Right cardiac atrium (tissue), 5 donors: ENCODE measurements at places on chromosomes 3 and 15.

GRCh38 chr3:4323246-4324027 is 20.3 kb downstream of the SETMAR start:
- DNase-seq: no peak

GRCh38 chr15:49855917-49856637 is 235.2 kb downstream of the DTWD1 start:
- peak; percentile 30 for DNase-seq

- DNase-seq: no peak
These were observed 442.6 kb upstream of the PDZRN3 start for GRCh38 chr3:74067296-74067695.

GRCh38 chr3:70608434-70608833 is 296.0 kb upstream of the MDFIC2 start:
- DNase-seq: no peak

- no peak for DNase-seq
These were observed 129.5 kb downstream of the KCNMB2 start for GRCh38 chr3:178665747-178666146.

DNA sequence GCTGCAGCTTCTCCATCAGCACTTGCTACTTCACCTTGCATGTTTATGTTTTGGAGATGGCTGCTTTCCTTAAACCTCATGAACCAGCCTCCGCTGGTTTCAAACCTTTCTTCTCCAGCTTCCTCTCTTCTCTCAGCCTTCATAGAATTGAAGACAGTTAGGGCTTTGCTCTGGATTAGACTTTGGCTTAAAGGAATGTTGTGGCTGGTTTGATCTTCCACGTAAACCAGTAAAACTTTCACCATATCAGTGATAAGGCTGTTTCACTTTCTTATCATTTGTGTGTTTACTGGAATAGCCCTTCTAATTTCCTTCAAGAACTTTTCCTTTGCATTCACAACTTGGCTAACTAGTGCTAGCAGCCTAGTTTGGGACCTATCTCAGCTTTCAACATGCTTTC is 11.7 kb upstream of the GNAT1 start:
- no peak for DNase-seq

DNA sequence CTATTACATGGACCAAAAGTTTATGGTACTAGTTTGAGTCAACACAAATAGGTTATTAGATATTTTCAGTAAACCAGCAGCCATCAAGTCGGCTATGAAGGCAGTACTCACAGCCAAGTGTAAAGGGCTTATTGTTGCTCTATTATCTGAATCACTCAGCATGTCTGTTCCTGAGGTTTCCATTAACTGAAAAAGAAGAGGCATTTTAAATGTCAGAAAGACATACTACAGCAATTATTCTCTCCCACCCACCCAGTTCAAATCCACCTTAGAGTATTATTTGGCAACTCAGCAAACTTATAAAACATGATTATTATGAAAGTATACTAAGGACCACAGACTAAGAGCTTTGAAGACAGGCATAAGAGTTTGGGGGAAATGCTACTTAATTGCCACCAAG is 93.1 kb downstream of the BTD start:
- DNase-seq: no peak

- DNase-seq: no peak
These were observed 138.0 kb downstream of the DUT start for GRCh38 chr15:48469271-48469670.

GRCh38 chr3:15460891-15461531 is 33.6 kb downstream of the EAF1 start:
- no peak for DNase-seq

- DNase-seq: no peak
These were observed 73.9 kb upstream of the NR2E3 start for GRCh38 chr15:71736286-71736947.

DNA sequence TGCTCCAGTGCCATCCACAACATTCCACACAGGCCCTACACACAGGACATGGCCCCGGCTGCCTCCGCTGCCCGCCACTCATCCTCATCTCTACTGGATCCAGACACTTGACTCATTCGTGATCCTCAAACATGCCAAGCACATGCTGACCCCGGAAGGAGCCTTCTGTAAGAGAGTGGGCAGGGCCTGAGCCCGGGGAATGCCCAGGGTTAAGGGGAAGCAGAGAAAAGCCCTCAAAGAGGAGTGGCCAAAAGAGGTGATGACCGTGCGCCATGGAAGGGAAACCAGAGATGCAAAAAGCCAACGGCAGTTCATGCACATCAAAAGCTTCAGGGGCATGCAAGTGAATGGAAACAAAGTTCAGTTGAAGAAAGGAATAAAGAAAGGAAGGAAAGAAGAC is 46.1 kb downstream of the RFTN1 start:
- no peak for DNase-seq

GRCh38 chr3:50230794-50231125 is 5.2 kb upstream of the GNAI2 start:
- DNase-seq: no peak

- peak; percentile 65 for DNase-seq
These were observed 727 bp downstream of the NSMCE3 start for GRCh38 chr15:29268706-29269484.

DNA sequence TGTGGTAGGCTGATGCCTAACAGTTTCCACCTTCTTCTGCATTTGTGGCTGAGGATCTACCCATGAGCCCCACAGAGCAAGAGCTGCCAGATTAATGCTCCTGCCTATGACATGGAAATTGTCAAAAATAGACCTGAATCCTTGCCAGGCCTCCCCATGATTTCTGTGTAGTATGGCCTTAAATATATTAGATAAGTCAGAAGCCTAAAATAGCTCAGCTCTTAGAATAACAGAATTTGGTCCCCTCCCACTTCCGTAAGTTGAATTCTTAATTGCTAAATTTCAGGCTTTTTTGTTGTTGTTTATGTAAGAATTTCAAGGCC is 129.0 kb downstream of the SERPINI1 start:
- DNase-seq: no peak

DNA sequence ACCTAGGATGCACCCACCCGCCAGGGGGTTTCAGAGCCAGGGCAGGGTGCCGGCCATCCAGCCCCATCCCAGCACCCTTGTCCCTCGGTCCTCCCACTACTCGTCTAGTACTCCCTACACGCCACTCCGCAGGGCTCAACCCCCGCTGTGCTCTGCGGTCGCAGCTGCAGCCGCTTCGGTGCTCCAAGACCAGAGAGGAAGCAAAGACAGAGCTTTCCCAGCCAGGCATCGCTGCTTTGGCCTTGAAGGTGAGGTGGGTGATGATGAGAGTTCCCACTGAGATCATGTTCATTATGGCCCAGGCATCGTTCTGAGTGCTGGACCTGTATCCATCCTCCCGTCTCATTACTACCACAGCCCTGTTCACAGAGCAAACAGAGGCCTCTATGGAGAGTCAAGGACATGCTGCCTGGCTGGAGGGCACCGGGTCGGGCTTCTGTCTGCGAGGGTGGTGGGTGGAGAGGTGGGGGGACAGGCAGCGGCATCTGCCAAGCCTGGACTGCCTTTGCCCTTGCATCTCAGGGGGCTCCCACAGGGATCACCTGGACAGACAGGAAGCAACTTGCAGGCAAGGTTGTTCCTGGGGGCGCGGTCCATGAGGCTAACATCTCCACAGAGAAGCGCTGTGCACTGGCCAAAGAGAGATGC is 66.9 kb downstream of the KLF13 start:
- no peak for DNase-seq

DNA sequence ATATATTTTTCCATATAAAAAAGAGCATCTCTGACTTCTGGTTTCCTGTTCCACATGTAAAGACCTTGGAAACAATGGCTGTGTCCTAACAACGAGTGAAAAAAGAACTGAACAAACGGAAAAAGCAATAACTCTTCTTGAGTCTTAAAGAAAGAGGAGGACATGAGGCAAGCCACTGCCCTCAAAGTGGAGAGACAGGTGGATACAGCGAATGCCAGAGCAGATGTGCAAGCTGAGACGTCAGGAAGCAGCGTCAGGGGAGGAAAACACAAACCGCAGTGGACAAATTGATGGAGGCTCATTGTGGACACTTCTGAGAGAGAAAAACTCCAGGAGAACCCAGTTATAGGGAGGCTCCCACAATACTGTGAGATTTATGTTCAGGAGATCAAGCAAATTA is 208.0 kb upstream of the MME start:
- no peak for DNase-seq

GRCh38 chr3:72830452-72831223 is 17.6 kb downstream of the SHQ1 start:
- DNase-seq: no peak

DNA sequence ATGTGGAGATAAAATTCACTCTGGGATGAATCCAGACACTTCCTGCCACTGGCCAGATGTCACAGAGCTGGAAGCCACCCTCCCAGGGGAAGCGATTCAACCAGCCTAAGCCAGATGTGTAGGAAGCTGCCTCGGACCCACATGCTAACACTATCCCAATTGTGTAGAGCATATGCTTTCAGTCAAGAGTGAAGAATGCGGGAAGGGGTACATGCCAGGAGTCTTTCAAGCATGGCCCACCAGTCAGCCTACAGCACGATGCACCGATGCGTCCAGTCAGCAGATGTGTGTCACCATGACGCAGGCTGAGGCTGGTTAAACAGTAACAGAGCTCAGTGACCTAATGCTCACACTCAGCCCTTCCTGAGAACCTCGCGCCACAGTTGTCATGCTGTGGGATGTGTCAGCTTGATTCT is 38.8 kb upstream of the BNC1 start:
- peak; percentile 55 for DNase-seq

- no peak for DNase-seq
These were observed 403.7 kb downstream of the OXSM start for GRCh38 chr3:26193558-26193957.

DNA sequence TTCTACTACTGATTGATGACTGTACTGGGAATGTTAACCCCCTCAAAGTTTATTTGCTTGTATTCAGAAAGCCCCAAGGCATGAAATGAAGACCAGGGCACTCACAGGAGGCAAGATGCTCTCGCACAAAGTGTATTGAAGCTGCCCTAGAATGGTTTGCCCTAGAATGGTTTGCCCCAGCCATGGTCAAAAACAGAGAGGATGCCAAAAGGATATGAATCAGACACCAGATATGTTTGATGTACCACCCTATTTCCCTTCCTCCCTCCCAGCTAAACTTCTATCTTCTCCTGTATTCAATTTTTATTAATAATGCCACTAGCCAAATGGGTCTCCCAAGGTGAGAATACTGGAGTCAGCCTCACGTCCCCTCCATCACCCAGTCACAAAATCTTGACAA is 101.3 kb downstream of the TMCO5A start:
- DNase-seq: no peak

GRCh38 chr15:60704717-60705116 is 225.8 kb upstream of the ICE2 start:
- no peak for DNase-seq

DNA sequence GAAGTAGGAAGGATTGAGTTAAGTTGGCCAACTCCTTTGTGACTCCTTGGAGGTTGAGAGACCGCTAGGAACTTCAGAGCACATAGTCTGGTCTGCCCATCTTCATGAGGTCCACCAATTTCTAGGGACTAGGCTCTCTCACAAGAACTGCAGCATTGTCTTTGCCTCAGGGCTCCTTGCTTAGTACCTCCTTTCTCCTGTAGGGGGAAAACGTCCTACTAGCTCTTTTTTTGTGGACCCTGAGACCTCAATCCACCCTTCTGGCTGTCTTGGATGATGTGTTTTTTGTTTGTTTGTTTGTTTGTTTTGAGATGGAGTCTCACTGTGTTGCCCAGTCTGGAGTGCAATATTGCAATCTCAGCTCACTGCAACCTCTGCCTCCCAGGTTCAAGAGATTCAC is 21.6 kb downstream of the REC114 start:
- DNase-seq: no peak

DNA sequence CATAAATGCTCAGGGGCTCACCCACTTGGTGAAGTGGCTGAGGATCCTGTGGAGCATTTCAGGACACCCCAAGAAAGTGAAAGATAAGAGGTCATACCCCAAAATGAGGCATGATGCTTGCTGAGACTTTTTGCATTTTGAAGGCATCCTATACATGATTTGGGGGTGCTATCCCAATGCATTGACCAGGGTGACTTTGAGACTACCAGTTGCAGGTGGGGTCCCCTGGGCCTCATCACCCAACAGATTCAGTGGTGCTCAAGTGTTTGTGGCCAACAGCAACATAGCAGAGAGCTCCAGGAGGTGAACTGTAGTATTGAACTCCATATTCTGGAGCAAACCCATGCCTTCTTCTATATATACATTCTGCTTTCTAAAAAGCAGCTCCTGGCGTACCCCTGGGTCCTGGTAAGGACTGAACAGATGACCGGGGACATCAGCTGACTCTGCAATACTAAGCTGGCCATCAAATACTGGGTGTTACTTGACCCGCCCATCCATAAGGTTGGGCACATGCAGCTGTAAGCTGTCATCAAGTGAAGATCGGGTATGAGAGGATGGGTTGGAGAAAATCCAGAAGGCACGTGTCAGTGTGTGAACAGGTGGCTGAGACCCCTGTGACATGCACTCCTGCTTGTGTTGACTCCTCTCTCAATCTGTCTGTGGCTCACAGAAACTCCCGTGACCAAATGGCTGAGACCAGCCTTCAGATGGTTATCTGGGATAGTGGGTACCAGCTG is 143.3 kb downstream of the KLF13 start:
- no peak for DNase-seq

DNA sequence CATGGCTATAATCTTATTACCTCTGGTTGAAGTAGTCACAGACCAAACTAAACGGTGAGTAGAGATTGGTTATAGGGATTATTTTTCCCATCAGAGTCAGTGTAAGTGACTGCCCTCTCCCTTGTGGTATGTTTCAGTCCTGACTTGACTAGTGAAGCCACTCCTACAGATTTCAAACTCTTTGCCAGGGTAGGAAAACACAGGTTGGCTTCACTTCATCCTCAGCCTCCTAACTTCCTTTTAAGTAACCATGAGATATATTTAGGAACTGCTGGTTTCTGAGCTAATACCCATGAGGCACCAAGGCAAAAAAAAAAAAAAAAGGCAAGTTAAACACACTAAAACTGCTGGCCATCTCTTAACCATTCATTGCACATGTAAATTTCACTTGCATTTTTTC is 349.2 kb upstream of the MCTP2 start:
- no peak for DNase-seq

GRCh38 chr3:193592841-193593667 is at the start of gene OPA1:
OPA1 (plus strand) TSS chr3:193593208; CDS start chr3:193593378, 170 bp downstream.
- peak; percentile 99 for DNase-seq

GRCh38 chr3:177604181-177604580 is 406.9 kb upstream of the TBL1XR1 start:
- DNase-seq: no peak

- peak; percentile 24 for DNase-seq
These were observed 1097.7 kb downstream of the ROBO1 start for GRCh38 chr3:78670094-78670493.

GRCh38 chr15:75231836-75232235 is 26.3 kb upstream of the GOLGA6C start:
- no peak for DNase-seq

GRCh38 chr3:63067999-63068645 is 192.9 kb upstream of the CADPS start:
- DNase-seq: no peak

- DNase-seq: no peak
These were observed 37.8 kb downstream of the PTH1R start for GRCh38 chr3:46915297-46915822.

DNA sequence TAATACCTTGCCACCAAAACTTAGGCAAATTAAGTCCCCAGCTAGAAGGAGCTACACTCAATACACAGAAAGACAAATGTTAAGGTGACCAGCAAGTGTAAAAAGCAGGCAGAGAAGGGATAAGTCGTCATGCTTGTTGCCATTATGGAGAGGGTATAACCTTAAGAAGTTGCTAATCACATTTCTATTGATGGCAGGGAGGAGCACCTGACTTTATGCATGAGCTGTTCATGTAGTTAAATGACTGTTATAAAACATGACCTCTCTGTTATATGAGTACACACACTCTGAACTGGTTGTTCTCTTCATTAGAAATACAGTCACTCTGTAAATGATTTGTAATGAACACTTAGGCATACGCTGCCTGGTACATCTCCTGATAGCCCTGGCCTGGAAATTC is 6.6 kb upstream of the CCNL1 start:
- no peak for DNase-seq
